Temporal lobe (tissue), 4 donors: ENCODE measurements at places on chromosomes 13 and 19. TPM values are rescaled to one million over a fixed set of nuclear protein-coding genes. Genes with fewer than 3 reads are reported as not detected.

Gene TEX26
- 0.74 TPM for total RNA-seq

Gene THSD8
- total RNA-seq = 0.25 TPM

Gene OVOL3
- not detected for total RNA-seq

Gene ZNF470
- 11.8 TPM for total RNA-seq

Gene CLEC4G
- total RNA-seq = under 0.01 TPM

Gene UHRF1
- total RNA-seq = 4.7 TPM

Gene ZNF99
- 0.25 TPM for total RNA-seq

Gene NECTIN2
- total RNA-seq = 19.4 TPM

Gene SIGLEC11
- under 0.01 TPM for total RNA-seq

Gene CNFN
- not detected for total RNA-seq

Gene MEDAG
- total RNA-seq = 0.49 TPM

Gene ZNF699
- 13.0 TPM for total RNA-seq

Gene IL4I1
- total RNA-seq = not detected

Gene EFNA2
- total RNA-seq = 4.9 TPM

Gene GARIN5B
- not detected for total RNA-seq
